ENCODE measurements at places on chromosomes 6 and 20.

DNA sequence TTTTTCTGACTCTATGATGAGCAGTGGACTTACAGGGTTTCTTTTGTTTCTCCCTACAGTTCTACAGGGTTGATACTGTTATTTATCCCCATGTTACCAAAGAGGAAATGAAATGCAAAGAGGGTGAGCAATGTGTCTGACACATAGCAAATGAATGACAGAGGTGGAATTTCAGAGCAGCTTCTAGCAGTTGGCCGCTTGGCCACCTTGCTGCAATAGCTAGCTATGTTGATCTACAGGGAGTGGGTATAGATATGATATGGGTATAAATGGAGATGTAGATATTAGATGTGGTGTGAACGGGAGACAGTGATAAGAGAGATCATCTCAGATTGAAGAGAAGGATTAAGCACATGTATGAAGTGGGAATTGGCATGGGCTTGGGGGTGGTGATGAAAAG is 10.9 kb upstream of the SLC22A3 start:
- no peak for DNase-seq

GRCh38 chr20:39911497-39911896 is 777.5 kb downstream of the MAFB start:
- DNase-seq: no peak

- no peak for DNase-seq
These were observed 172.4 kb downstream of the BCAS1 start for GRCh38 chr20:53897884-53898555.

GRCh38 chr20:63162206-63162795 is 53.6 kb downstream of the YTHDF1 start:
- DNase-seq: no peak

DNA sequence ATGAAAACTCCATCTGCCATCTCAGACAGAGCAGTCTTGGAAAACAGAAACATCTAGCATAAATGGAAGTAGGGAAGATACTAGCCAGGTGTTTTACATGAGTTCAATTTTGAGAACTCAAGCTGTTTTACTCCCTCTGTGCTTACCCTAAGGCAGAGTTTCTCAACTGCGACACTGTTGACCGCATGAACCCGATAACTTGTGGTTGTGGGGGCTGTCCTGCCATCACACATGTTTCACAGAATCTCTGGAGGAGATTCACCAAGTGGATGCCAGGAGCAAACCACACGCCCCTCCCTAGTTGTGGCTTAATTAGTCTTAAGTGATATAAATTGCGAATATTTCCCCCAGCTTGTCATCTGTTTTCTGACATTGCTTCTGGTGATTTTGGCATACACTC is 2.3 kb upstream of the SERPINB6 start:
- peak; percentile 45 for DNase-seq

GRCh38 chr6:125477844-125478243 is 176.1 kb upstream of the HDDC2 start:
- no peak for DNase-seq

Measured in CD4-positive, alpha-beta T cell treated with Interleukin-12 subunit alpha and Interleukin-12 subunit beta, for 1 hour (primary cell).